ENCODE measurements at places on chromosomes 6 and 20.

GRCh38 chr6:118750143-118750542 lies 98.8 kb upstream of the CEP85L start:
- no peak for DNase-seq

DNA sequence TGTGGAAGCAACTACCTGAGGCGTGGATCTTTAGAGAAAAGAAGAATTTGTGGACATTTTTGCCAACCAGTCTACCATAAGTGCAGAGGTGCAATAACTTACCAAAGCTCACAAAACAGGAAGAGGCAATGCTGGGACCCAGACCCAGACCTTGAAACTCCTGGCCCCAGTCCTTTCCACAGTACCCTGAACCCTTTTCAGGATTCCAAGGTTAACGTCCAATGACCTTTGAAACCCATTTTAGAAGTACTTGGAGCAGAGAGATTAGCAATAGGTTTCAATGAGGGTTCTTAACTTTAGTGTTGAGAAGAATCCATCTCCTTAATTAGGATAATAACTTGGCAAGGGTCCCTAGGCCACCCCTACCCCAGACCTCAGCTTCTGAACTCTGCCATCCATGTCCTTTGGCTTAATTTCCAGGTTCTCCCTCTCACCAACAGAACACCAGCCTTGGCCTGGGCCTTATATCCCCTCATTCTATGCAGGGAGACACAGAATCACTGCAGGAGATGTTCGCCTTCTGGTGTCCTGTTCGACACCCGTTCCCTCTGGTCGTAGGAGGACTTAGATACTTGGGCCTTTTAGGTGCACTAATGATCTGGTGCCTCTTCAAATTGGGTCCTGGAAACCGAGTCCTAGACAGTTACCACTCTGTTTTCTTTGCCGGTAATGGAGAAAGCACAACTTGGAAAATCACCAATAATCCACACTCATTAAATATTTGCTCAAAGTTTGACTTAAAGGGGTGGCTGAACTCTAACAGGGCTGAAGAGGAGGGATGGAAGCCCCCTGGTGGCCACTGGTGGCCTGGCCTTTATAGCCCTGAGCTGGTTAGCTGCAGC lies 40.6 kb downstream of the ISM1 start:
- DNase-seq, result peak; percentile 68

DNA sequence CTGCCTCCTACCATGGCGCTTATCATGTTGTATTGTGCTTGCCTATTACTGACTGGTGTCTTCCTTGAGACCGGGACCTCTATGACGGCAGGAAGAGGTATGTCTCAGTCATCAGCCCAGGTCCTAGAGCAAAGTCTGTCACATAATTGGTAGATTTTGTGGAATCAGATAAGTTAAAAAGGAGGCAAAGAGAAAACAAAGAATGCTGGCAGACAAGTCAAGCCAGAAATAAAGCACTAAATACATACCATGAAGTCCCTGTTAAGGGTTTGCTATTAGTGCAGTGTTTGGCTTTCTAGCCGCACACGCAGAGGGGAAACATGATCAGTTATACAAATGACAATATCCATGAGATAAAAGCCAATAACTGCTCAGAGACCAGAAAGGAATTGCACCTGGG lies 6.0 kb downstream of the TOMM34 start:
- no peak for DNase-seq

DNA sequence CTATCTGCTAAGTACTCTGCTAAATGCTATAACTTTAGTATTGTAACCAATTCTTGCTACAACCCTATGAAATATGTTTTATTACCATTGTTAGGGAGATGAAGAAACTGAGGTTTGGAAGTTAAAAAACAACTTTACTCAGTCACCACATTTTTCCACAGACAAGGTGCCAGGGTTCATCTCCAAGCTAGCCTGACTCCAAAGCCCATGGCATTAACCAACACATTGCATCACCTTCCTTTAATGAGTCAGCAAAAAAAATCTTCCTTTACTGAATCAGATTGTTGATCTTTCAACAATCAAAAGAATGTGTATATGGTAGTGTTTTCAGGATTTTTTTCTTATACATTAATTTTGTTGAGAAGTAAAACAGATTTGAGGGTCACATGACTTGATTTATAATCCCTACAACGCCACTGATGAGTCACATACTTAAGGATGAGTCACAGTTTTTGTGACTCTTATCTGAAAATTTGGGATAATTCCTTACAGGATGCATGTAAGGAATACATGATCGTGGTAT lies 41.5 kb downstream of the MAN1A1 start:
- no peak for DNase-seq

GRCh38 chr20:60008130-60008808 lies 50.0 kb downstream of the CDH26 start:
- no peak for DNase-seq

DNA sequence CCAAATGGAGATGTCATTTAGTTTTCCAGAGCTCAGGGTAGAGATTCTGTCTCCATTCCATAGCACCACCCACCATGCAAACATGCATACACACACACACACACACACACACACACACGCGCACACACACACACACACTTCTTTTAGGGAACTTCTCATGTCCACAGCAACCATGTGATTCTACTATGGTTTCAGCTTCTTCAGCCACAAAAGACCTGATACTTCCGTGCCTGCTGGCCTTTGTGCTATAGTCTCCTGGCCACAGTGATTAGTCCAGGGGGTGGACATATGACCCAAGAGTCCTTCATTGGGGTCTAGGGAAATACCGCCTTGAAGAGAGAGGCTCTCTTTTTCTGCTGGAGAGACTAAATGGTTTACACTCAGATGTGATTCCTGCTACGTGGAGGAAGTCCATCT lies 53.5 kb downstream of the CARMIL1 start:
- DNase-seq, result no peak

DNA sequence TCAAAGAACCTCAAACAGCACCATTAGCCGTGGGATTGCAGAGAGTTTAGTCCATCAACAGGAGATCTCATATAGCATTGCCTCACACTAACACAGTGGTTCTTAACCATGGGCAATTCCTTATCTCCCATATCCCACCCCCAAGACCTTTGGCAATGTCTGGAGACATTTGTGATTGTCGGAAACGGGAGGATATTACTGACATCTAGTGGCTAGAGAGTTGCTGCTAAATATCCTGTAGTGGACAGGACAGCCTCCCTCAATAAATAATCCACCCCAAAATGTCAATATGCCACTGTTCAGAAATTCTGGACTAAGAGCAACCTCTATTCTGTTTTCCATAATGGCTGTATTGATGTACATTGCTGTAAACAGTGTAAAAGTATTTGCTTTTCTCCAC lies 210.1 kb upstream of the CCN2 start:
- no peak for DNase-seq

GRCh38 chr6:15264902-15265761 lies 19.3 kb downstream of the JARID2 start:
- no peak for DNase-seq

GRCh38 chr6:37059344-37060194 lies 54.1 kb downstream of the FGD2 start:
- DNase-seq, result no peak

DNA sequence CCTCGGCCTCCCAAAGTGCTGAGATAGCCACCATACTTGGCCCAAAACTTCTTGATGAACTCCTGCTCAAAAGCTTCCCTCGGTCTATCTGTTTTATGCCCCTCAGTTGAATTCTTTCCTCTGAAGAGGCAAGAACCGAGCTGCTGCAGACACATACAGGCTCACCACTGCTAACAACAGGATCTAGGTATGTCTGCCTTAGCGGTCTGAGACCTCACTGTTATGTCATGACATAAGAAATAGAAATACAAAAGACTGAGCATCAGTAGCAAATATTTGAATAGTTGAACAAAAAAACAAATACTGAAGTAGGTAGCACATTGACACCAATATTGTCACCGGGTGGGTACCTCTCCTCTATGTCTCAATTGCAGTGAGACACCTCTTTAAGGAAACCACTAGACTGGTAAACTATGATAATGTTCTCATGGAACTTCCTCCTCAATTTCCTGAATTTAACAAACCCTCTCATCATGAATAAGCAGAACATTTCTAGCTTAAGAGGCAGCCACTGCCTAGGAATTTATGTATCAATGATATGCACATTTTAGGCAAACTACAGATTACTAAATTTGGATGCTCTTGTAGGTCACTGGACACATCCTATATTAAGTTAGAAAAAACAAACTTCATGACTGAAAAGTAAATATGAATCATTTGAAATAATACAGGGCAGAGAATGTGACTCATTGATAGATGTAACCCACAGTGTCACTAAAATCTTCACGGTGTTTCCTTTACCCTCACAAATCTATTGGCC lies 9.4 kb upstream of the STXBP5 start:
- DNase-seq, result no peak
